ENCODE measurements at places on chromosomes 4 and X.

DNA sequence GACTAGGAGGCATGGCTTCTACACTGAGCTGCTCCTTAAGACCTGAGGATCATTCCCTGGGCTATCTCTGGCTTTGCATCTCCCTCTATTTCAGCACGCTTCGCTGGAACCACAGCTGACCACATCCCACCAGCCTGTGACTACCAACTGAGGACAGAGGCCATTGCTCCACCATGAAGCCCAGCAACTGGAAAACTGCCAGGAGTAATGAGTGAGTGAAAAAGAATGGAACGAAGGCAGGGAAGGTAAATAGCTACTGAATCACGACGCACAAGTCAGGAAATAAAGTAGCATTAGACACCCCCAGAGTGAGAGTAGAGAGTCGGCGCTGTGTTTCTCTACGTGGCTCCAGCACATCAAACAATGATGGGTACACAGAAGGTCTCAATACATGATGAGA is 314.7 kb downstream of the LDB2 start:
- DNase-seq, result no peak

GRCh38 chr4:139617702-139618490 is 47.7 kb upstream of the MGST2 start:
- no peak for DNase-seq

DNA sequence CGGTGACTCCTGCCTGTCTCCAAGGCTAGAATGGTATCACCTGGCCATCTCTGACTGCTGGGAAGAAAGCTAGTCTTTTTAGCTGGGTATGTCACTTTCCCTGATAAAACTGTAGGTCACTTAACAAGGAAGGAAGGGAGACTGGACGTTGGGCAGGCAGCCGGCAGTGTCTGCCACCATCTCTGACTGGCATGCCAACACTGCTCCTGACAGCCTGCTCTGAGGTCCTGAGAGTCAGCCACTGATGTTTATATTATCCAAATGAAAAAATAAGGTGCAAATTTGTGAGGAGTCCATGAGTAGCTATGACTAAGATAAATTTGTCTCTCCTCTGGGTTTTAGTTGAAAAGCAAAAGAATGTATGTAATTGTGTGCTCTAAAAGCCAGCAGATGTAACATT is 77.2 kb downstream of the SNX25 start:
- no peak for DNase-seq

DNA sequence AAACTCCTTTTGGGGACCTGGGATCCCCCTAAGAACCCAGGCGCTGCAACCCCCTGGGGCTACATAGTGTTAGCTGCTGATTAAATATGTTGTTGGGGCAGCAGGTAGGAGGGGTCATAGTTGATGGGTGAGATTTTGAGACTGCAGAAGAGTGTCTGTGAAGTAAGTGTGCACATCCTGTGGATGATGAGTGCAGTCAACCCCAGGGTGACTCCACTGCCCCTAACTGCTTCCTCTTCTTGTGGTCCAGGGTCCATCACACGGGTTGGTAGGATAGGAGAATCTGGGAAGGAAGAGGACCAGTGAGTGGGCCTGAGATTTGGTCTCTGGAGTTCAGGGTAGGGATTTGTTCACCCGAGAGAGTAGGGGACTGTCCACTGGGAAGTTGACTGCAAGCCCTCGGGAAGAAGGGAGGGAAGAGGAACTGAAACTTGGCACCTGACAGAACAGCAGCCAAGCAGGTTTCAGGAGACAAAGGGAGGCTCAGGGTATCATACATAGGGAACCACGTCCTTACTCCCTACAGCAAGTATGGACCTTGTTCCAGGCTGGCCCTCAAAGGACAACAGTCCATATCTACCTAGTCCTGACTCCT is 8.5 kb downstream of the DLG3 start:
- DNase-seq, result no peak

DNA sequence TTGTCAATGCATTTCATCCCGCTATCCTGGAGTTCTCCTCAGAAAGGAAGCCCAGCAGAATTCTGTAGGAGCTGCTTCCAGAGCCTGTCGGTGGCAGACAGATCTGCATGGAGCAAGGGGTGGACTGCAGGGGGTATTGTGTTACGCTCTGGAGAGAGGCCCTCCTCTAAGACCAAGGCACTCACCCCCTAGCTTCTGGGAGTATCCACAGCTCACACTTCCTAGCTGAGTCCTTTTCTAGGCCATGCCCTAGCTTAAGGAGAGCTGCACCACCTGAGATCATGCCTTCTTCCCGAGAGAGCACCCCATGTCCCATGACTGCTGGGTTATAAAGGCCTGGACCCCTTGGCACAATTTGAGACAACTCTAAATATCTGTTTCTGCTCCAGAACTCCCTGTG is 39.1 kb downstream of the MTNR1A start:
- no peak for DNase-seq

DNA sequence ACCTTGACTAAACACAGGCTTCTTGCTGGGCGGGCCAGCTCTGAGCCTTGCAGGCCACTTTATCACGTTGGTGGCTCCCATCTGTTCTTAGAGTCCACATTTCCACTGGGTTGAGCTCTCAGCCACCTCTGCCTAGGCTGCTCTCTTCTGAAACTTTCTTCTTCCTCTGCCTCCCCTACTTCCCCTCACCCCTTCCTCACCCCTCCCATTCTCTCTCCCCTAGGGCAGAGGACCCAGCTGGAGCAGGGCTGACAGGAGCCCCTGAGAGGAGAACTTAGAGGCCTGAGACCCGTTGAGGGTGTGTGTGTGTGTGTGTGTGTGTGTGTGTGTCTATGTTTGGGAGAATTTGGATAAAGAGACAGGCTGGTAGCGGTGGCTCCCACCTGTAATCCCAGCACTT is 19.9 kb upstream of the TMSB4X start:
- no peak for DNase-seq

DNA sequence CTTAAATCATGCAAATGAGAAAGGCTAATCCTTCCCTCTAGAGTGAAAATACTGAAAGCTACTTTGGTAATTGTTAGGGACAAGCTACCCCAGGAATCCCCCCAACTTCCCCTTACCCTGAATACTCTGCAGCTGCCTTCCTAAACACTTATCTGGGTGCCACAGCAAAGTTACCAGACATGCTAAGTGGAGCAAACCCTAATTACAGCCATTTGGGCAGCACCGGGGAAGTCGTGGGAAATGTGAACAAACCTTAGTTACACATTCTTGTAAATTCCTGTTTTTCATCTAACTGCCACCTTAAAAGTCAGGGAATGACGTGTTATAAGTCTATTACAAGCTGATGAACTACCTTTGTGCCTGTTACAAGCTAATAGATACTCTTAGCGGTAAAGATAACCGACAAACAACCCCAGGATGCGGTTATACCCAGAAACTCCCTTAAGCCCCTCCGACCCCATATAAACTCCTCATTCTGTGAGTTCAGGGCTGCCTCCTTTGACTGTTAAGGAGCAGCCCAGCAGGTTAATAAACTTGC is 66.0 kb upstream of the PLAC8 start:
- no peak for DNase-seq

GRCh38 chrX:132443196-132444135 is 45.4 kb downstream of the MBNL3 start:
- DNase-seq, result no peak

GRCh38 chr4:77960367-77960766 is 96.8 kb upstream of the FRAS1 start:
- no peak for DNase-seq

- no peak for DNase-seq
Observed at GRCh38 chrX:22125481-22125880, 93.4 kb downstream of the PHEX start.

DNA sequence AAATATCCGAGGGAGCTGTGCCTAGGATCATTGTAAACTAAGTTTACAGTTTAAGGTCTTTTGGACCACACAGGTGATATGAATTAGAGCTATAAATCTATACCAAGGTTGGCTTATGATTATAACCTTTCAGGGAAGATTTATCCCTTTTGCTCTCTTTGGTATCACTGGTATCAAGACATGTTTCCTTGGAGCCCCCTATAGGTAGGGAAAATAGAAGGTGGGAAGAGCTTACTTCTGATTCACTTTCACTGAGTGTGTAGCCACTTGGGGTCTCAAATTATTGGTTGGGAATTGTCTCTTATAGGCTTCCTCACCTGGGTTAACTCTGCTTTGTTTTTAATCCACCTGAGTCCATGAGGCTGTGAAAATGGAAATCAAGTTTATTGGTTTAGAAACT is 262.1 kb upstream of the NR3C2 start:
- DNase-seq, result no peak

DNA sequence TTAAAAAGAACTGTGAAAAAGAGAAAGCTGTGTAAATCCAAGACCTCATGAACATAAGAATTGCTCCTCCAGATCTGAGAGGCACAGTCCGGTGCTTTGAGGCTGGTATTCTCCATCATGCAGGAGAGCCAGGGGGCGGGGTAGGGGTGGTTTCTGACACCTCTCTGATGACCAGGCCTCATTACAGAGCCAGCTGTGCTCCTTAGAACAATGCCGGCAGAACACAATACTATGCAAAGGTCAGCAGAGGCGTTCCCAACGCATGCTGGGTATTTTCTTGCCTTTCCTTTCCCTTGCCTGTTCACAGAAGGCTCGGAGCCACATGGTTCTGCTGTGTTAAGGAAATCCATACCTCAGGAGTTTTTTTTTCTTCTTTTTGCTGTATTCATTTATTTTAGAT is 91.2 kb upstream of the SOD3 start:
- DNase-seq, result no peak

- DNase-seq, result no peak
Observed at GRCh38 chrX:37825215-37825842, 22.0 kb downstream of the DYNLT3 start.

DNA sequence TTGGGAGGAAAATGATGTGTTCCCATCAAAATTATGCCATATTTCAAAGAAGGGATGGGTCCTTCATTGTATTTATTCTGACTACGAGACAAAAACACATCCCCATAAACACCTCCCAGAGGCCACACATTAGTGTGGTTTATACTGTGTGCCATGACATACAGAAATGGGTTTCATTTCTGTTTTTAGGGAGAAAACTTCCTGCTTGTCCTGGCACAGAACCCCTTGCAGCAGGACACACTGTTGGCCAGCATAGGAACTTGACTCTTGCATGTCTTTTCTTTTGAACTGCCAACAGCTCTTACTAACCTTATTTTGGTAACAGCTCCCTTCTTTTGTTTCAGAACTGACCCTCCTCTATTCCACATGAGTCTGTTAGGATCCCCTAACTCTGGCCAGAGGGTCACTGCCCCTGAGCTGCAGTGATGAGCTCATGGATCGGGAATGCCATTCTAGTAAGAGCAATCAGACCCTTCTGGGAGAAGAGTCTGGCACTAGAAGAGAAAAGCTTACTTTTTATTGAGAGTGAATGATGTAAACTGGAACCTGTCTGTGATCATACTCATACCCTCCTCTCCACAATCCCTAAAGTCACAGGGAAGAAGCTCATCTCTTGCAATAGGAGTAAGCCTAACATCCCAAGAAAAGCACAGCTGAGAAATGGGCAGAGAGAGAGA is 86.4 kb downstream of the SMIM20 start:
- no peak for DNase-seq

DNA sequence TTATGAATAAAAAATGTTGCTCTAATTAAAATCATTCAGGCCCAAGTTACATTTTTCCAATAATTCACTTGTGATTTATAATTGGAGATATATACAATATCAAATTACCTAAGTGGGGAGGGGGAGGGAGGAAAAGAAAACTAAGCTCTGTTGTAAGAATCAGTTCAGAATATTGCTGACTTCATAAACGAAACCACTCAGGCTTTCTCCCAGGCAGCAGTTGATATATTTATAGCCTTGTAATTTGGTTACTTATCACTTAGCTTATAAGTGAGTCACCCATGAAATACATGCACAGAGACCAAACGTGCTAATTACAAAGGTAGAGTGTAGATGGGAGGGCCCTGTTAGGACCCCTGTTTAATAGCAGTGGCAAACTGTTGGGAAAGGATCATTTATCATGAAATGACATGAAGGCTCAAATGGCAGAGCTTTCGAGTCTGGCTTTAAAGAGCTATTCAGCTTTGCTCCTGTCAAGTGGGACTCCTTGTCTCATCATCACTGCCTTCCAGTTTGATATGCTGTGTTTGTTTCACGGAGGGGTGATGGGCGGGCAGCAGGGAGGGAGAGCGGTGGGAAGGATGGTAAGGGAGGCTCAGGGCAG is 105.6 kb upstream of the PGRMC2 start:
- DNase-seq, result no peak

- no peak for DNase-seq
Observed at GRCh38 chr4:25856756-25857155, 6.0 kb downstream of the SEL1L3 start.

- no peak for DNase-seq
Observed at GRCh38 chr4:165726831-165727230, 146.2 kb upstream of the TLL1 start.

GRCh38 chr4:110631584-110632505 is 9.0 kb upstream of the PITX2 start:
- DNase-seq, result no peak

- DNase-seq, result no peak
Observed at GRCh38 chrX:22975786-22976185, 24.0 kb upstream of the DDX53 start.

DNA sequence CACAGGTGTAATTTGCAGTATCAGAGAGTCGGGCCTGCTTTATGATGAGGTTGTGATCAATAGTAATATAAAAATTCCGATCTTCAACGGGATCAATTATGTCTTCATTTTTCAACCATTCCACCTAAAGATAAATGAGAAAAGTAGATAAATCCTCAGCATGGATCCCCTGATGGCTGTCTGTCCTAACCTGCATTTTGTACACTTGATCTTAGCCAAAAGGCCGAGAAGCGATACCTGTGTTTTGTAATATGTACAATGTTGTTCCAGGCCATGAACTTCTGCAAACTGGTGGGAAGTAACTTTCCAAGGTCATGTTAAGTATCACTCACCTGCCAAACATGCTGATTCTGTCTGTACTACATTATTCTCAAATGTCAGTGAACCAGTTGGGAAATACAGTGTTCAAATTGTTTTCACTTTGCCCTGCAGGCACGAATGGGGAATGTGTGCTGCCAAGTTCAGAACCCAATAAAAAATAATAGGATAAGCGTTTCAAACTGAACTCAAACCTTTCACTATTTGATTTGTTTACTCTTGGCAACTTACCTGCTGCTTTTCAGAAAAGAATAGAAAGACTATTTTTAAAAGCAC is 298.1 kb downstream of the UNC5C start:
- no peak for DNase-seq

GRCh38 chr4:163343604-163344146 is at the start of gene NPY5R:
NPY5R (plus strand) TSS chr4:163343892; CDS start chr4:163350274, 6,382 bp downstream.
- no peak for DNase-seq

DNA sequence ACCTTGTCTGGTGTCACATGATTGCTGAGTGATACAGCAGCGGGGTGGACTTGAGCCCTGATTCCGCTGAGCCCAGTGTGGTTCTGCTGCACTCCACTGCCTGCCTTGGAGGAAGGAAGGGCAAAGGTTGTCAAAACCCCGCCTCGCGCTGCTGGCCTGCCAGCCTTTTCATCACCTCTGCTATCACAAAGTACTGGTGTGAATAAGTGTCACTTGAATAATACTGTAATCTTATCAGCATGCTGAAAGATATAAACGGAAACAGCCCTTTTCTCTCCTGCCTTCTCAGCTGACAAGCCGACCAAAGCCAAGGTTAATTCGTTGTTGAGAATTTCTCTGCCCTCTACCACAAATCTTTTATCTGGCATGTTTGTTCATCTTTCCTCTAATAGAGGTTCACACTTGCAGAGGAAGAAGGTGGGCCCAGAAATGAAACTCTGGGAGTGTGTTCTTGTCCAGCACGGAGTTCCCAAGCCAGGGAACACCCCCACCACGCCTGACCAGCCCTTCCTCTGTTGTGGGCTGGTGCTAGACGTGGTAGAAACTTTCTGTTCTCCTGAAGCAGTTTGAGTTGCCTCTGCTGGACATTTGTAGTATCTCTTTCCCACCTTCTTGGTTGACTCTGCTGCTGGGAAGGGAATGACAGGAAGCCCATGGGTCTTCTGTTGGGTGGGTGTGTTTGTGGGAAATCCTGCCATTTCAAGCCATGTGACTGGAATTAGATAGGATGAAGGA is 21.5 kb downstream of the FHDC1 start:
- DNase-seq, result no peak

All from cerebellar nuclear complex (tissue), 1 donor.